ENCODE measurements at places on chromosomes 11 and 22.

DNA sequence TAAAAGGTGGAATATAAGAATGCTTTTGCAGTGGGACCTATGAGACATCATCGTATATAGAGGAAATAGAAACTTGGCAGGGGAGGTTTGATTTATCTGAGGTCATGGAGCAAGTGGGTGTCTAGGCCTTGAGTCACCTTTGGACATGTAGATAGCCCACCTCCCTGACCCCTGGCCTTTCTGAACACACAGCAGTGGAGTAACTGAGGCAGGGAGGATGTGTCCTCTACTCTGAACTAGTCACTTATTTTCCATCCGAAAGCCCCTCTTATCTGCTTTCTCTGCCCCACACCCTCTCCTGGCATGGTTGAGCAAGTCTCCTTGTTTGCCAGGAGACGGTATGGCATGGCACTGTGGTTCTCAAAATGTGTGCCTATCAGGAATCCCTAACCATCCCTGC is 7.9 kb downstream of the CD82 start:
- no peak for DNase-seq

GRCh38 chr11:79708319-79708932 is 267.6 kb upstream of the TENM4 start:
- DNase-seq = no peak

DNA sequence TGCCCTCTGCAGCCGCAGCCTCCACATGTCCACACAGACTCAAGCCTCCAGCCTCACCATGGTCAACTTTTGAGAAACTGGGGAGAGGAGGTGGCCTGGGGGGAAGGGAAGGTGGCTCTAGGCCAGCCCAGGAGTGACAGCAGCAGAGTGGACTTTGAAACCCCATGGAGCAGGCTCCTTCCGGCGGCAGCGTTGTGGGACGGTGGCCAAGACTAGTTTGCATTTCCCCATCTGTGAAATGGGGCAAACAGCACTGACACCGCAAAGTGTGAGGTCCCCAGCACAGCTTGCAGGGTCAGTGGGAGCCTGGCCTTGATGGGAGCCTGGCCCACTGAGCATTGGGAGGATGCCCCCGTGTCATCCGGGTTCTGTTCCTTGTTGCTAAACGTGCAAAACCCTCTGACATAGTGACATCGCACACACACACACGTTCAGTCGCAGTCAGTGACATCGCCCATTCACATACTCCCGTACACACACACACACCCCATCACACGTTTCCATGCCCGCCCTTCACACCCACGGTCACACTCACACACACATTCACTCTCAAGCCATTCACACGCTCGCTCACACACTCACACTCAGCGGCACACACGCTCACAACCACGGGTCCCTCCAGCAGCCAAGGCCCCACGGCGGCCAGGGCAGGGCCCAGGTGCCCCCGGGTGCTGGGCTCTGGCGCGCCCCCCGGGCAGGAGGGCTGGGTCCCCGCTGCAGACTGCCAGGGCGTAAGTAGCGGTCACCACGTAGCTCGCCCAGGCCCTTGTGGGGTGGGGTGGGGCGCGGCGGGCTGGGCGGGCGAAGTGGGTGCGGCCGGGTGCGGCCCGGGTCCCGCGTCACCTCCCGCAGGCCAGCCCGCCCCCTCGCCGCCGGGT is 585 bp downstream of the CYB5R3 start:
- no peak for DNase-seq

GRCh38 chr22:27028093-27028492 is 370.7 kb downstream of the MIAT start:
- DNase-seq = no peak

DNA sequence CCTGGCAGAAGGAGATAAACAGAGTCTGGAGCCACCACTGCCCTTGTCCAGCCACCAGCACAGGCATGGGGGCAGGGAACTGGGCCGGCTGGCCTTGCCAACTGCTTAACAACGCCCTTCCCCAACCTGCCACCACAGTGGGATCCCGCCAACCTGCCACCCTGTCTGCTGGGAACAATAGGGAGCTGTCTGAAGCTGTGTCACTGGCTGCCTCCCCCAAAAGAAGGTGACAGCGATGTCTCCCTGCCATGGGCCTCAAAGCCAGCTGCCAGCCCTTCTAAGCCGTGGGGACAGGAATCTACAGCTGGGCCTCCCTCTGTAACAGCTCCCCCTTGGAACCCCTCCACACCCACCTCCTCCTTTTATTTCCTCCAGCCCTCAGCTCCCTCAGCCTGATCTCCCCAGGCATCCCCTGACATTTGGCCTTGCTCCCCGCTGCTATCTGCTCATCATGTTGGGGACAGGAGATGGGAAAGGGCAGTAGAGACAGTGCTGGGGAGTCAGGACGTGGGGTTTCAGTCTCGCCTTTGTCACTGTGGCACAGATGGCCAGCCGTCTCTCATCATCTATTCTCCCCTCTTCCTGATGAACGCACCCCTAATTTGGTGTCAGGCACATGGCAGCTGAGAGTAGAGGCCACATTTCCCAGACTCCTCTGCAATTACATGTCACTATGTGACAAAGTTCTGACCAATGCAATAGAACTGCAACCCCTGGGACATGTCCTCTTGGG is 51.3 kb upstream of the PRDM11 start:
- DNase-seq = no peak

- DNase-seq = no peak
These were observed 20.0 kb downstream of the THY1 start for GRCh38 chr11:119403021-119403420.
